CD4-positive, alpha-beta T cell treated with Interleukin-6 at 100 ng/mL for 8 hours (primary cell): ENCODE measurements at places on chromosomes 12 and 14.

DNA sequence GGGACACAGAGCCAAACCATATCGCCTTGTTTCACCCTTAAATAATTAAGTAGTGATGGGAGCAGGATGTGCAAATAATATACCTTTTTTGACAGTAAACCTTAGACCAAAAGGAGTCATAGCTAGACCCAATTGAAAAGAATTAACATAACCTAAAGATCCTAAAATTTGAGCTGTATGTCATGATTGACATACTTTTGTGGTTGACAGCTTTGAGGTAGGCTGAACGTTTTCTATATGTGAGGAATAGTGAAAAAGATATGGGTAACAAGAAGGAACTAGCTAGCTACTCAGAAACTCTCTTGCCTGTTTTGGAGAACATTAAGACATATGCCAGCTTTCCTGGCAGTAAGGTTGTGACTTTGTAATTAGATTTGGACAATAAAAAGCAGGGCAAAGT is 320.6 kb downstream of the KCNC2 start:
- DNase-seq, result no peak

DNA sequence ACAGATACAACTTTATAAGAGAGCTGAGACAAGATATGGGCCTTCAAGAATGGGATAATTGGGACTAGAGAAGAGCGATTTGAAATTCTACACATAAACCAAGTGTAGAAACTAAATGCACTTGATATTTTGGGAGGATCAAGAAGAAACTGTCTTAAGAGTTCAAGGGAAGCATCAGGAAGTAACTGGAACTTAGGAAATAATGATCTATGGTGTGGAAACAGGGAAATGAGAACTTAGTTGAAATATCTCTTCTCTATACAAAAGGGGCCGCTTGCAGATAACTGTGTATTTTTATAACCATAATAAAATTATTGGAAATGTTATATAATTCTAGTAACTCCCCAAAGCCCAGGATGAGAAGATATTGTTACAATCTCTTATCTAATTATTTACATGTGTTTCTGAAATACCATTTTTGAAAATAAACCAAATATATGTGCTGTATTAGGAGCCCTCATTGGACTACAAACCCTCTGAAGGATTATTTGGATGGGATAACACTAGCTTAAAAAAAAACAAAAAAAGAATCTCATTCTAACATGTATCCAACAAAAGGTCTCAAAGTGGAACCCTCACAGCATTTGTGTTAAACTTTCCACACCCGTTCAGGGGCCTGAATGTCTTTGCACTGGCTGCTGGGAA is 84.7 kb upstream of the FLRT2 start:
- DNase-seq, result no peak

DNA sequence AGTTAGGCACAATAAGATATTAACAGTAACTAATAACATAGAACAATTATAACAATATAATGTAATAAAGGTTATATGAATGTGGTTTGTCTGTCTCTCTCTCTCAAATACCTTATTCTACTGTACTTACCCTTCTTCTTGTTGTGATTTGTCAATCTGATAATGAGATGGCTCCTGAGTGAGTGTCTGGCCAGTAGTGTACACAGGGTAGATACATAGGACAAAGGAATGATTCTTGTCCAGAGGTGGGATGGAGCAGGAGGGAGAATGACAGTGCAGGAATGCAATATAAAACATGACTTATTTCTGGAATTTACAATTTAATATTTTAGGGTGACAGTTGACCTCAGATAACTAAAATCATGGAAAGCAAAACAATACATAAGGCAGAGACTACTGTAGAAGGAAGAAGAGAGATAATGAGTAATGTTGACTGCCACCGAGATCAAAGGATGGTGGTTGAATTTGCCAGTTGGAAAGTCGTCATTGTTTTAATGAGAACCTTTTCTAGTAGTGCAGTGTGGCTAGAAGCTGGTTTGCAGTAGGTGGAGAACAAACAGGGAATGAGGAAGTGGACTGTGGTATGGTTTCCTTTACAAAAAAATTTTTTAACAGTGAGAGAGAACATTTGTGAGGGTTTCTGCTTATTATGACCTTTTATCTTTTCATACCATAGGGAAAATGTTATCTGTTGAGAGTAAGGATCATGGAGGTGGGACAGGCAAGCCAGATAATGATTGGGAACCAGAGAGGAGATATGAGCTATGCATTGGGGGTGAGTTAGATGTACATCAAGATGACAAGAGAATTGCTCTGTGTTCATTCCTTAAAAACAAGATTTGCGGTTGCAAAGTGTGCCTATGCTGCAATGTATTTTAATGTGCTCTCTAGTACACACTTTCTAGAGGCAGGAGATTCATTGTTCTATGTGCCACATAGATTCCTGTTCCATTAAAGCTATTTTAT is 458.3 kb downstream of the BTG1 start:
- DNase-seq, result peak; percentile 31

DNA sequence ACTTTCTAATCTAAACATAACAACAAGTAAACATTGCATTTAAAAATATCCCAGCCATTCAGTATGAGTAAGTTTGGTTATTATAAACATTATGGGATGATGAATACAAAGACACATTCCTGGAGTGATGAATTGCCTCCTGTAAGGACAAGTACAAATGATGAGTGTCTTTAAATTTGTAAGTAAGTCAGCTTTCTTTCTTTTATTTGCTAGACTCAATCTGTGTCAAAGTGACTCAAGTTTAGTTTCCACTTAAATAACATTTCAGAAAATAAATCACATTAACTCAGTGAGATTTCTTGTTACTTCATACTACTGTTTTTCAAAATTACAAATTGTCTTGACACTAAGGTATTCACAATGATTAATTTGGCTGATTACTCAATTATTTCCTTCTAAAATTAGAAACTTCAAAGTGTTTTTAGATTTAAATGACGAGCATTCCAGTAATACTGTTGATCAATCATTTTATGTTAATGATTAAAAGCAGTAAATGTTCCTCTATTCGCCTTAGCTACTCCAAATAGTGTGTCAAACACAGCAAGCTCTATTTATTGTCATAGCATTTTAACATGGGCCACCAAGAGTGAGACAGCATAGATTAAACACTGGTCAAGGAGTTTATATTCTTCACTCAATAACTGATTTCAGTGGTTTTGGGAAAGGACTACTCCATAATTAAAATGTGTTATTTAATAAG is 658.0 kb upstream of the MDGA2 start:
- no peak for DNase-seq
